Caco-2 (cell line): ENCODE measurements at places on chromosomes 12 and 14. TPM values are rescaled to one million over a fixed set of nuclear protein-coding genes. Genes with fewer than 3 reads are reported as not detected.

Gene SALL2
- total RNA-seq = 10.9 and 11.0 TPM in 2 replicates

- no peak for DNase-seq
These were observed 79.2 kb upstream of the RTL1 start for GRCh38 chr14:100982762-100983161.

DNA sequence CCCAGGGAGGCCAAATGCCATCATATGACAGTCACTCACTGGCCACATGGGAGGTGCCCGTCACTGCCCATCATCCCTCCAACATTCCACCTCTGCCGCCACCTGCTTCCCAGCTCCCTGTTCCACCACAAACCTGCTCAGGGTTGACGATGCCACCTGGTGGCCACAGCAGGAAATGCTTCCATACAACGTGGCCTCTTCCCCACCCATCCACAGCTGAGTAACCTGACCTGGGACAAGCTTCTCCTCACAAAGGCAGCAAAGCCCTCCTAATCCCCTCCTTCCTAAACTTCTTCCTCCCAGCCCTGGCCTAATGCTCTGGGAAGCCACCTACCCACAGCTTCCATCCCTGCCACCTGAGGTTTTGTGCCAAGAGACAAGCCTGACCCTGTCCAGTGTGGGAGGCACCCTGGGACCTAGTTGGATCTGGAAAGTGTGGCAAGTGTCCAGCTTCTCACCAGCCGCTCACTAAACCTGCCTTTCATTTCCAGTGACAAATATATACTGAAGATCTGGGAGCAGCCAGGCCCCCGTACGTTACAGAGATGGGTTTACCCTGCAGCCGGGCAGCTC lies 4.3 kb downstream of the DEGS2 start:
- peak; percentile 55 for DNase-seq

Gene LRTM2
- total RNA-seq = 0.51 TPM in 1 of 2 replicates, not detected in the other

Gene CPNE6
- total RNA-seq = not detected in 2 replicates

GRCh38 chr14:53807108-53807507 lies 149.5 kb downstream of the BMP4 start:
- DNase-seq = no peak

- DNase-seq = no peak
These were observed 14.9 kb downstream of the RAB35 start for GRCh38 chr12:120101617-120102016.
